Esophagus mucosa (tissue), 1 donor: ENCODE measurements at places on chromosomes 2 and 18.

DNA sequence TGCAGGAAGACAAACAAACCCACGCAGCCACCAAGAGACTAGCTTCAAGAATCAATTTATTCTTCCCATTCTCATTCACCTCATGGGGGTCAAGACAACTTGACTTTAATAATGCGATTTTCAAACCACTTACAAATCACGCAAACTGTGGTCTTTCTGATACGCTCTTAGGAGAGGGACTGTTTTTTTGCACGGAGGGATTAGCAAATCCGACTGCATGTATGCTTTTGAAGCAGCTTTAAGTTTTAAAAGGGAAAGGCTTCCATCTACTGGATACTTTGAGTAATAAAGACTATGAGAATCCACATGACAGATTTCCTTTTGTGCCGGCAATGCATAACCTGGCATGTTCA lies 322.9 kb upstream of the KCNJ3 start:
- ATAC-seq: no peak

GRCh38 chr18:36085195-36085594 lies 17.8 kb upstream of the RPRD1A start:
- no peak for ATAC-seq

DNA sequence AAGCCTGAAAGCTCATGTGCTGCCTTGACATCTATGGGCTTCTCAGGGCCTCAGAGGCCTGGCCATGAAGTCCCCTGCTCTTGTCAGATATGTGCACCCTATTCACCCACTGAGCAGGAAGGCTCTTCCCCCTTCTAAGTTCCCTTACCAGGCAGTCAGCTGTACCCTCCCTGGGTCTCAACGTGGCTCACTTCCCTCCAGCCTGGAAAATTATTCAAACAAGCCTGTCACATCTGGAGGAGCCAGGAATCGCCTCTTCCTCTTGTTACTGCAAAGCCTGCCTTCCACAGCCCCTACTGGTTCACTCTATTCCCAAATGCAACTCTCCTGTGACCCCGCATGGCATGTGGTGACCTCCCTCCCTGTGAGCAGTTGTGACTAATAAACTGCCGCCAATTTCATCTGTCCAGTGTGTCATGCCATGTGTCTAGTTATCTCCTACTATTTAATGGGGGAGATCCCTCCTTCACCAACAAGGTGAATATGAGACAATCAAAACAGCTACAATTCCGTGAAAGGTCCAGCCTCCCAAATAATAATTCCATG lies 8.4 kb upstream of the SERPINB8 start:
- no peak for ATAC-seq

DNA sequence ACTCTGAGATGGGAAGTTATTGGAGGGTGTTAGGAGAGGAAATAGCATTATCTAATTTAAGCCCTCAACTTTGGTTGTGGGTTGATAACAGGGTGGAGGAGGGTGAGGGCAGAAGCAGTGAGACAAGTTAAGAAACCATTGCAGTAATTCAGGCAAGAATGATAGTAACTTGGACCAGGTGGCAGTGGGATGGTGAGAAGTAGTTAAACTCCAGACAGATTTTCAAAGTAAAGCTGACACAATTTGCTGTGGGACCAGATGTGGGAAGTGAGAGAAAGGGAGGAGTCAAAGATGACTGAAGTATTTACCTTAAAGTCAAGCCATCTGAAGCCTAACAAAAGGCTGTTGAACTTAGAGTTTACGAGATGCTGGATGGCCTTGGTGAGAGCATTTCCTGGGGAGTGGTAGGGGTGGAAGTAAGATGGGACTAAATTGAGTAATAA lies 163.2 kb upstream of the KLF7 start:
- ATAC-seq: no peak

GRCh38 chr2:55616551-55617174 lies 759 bp downstream of the PPP4R3B start:
- ATAC-seq: peak; percentile 20

DNA sequence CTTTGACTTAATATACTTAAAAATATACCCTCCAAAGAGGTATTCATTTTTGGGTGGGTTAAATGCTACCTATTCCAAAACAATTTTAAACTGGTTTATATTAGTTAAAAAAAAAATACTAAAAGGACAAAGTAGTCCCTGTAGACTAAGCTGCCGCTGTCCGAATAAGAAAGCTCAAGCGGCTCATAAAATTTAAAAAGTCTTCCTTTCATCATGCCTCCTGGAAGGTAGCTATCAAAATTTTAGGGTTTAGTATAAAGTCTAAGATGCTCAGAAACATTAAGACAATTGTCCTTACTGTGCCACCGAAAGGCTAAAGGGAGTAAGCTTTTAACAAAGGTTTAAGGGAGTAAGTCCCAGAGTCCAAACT lies 440 bp upstream of the UGGT1 start:
- ATAC-seq: no peak

DNA sequence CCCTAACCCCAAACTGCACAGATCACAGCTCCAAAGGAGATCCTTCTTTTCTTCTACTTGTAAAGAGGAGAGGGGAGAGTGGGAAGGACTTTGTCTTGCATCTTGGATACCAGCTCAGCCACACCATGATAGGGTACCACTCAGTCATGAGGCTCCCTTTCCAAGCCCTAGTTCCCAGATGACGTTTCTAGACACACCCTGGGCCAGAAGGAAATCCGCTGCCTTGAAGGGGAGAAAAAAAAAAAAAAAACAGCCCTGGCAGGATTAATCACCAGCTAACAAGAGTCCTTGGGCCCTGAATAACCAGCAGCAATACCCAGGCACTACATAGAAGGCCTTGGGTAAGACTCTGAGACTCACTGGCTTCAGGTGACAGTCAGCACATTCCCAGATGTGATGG lies 36.9 kb downstream of the ST8SIA3 start:
- ATAC-seq: no peak
